ENCODE measurements at places on chromosomes 4 and X.
A peak's percentile ranks its signal among the peaks of the same experiment; 100 is the strongest.

DNA sequence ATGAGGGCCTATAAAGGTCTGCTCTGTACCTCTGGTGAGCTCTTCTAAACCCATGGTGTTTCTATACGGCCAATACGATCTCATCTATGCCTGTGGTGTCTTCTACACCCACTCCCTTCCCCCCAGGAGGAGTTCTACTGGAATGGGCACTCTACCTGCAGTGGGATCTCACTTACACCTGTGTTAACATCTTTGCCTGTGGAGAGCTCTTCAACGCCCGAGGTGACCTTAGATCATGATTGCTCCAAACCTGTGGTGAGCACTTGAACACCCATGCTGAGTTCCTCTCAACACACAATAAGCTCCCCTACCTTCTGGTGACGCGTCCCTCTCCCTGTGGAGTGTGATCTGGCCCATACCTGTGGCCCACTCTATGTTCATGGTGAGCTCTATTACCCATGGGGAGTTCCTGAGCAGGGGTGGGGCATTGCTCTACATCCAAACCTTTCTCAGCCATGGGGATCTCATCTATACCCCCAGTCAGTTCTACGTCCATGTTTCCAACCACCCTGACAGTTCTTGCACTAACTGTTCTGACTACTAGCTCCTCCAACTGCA lies 48.6 kb downstream of the BCOR start:
- no peak for DNase-seq

- no peak for DNase-seq
Measured at GRCh38 chr4:25368315-25368714, 8.7 kb upstream of the ANAPC4 start.

DNA sequence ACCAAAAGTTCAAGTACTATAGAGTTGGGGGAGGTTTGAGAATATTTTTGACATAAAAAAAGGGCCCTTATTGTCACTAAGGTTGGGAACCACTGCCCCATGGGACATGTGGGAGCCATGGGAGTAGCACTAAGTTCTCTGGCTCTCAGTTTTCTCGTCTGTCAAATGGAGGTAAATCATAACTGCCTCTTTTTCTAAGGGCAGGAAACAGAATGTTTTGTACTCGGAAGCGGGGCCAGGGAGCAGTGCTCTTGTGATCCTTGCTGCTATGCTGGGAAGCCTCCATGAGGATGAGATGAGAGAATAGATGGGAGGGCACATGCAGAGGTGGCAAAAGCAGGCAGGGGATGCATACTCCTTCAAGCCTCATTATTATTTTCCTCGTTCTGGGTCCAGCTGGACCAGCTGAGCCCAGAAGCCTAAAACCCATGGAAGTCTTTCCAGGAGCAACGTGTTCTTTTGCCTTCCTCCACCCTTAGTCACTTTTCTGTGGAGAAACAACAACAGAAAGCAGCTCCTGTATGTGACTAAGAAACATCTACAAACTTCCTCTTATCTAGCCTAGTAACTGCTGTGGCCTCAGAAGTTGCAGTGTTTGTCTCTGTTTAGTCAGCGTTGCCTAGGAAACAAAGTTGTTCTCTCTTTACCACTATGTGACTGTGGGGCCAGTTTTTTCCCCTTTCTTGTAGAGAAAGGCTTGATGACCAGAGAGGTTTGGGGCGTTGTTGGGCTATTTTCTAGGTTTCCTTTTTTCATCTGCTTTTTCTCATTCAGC lies 64.8 kb downstream of the TSC22D3 start:
- DNase-seq, result peak; percentile 89

DNA sequence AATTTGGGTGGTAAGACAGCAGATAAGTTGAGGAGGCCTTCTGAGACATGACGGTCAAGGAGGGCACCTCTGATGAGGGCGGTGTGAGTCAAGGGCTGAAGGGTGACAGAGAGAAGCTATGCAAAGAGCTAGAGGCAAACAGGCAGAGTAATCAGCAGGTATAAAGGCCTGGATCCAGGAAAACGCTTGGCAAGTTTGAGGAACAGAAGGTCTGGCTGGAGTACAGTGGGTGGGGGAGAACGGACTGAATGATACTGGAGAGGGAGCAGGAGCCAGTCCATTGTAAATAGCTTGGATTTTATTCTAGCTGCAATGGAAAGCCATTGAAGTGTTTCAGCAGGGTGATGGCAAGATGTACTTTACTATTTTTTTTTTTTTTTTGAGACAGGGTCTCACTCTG lies 39.3 kb downstream of the RAB33B start:
- no peak for DNase-seq

- DNase-seq, result no peak
Measured at GRCh38 chrX:119399772-119400101, 601 bp downstream of the SLC25A43 start.

DNA sequence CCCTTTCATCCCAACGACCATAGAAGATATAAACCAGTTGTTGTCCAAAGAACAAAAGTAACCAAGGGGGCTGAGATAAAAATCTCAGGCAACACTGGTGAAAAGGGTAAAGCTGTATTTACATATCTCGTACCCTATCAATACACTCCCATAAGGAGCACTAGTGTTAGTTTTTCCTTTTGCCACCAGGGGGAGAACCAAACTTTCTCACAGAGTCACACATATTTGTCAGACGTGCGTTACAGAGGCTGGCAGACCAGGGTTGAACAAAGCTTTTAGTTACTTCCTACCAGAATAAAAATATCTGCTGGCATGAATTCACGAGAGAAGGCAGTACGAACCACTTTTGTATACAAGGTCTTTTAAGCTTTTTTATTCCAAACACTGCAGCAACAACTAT lies 88.3 kb downstream of the AMELX start:
- no peak for DNase-seq

GRCh38 chr4:122548886-122549630 lies 71.8 kb downstream of the IL21 start:
- no peak for DNase-seq

- DNase-seq, result no peak
Measured at GRCh38 chr4:13413729-13414437, 70.3 kb downstream of the RAB28 start.

- peak; percentile 82 for DNase-seq
Measured at GRCh38 chr4:147596981-147597380, 20.2 kb upstream of the TMEM184C start.

DNA sequence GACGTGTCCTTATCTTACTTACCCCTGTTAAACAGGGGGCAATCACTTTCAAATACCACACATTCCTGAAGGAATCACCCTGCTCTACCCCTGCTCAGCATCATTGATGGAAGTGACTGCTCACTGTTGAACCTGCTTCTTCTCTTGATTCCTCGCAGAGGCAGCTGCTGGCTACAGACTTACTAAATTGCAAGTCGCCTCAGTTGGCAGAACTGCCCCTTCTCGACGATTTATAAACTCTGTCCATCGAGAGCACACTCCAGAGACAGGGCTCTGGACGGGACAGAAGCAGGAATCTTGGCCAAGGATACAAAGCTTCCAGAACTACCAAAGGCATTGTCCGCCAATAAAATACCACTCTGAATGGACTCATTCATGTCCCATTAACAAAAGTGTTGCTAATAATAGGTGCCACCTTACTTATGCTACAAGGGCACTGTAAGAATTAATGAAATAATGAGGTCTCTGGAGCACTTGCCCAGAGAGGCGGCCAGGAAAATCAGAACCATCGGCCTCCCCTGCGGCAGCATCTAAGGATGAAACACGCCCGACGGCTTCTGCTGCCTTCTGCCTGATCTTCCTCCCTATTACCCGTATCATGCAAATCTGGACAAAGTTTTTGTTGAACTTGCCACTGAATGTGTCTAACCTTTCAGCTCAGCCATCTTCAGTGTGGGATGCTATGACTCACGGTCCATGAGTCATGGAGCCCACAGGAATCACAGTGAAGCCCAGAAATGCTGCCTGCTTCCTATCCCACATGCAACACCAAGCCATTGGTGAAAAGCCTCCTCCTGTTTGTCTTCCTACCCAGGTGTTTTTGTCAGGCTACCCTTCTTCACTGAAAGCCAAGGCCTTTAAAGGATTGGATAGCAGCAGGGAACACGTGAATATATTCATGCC lies 164.9 kb downstream of the MAML3 start:
- DNase-seq, result peak; percentile 93

GRCh38 chrX:7318661-7319060 lies 170.7 kb upstream of the PUDP start:
- DNase-seq, result no peak

DNA sequence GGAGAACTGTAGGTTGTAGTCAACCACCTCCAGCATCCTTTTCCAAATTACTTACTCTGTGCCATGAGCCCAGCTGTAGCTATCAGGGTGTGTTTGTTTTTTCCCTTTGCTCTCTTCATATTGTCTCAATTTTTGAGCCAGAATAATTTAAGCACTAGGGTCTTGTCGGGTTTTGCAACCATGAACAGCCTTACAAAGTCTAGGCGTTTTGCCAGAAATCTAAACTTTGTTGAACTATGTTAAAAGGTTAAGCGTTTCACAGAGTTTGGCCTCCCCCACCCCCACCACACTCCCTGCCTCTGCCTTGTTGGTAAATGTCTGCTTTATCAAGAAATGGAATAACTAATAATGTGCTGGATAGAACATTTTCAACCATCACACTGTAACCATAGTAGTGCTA lies 190.6 kb upstream of the TTC29 start:
- DNase-seq, result no peak

DNA sequence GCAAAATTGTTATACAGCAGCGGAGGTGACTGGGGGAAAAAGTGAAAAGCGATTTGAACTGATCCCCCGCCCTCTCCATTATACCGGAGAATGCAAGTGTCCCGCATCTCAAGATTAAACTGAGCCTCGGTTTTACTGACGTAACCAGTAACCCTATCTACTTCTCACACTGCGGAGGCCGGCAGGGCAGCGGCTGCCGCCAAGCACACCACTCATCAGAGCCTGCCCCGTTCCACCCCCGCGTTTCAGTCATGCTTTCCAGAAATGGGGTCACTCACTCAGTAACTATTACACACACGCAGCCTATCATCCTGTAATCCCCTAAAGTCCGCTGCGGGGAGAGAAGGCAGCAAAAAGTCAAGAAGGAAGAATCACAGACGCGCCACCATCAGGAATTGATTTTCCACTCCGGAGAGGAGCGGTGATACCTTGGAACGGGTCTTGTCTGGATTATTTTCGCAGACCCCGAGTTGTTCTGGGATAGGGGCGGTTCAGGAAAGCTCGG lies 1.4 kb downstream of the RPS6KA3 start:
- DNase-seq, result peak; percentile 14

- no peak for DNase-seq
Measured at GRCh38 chr4:19534159-19534558, 717.5 kb upstream of the SLIT2 start.

DNA sequence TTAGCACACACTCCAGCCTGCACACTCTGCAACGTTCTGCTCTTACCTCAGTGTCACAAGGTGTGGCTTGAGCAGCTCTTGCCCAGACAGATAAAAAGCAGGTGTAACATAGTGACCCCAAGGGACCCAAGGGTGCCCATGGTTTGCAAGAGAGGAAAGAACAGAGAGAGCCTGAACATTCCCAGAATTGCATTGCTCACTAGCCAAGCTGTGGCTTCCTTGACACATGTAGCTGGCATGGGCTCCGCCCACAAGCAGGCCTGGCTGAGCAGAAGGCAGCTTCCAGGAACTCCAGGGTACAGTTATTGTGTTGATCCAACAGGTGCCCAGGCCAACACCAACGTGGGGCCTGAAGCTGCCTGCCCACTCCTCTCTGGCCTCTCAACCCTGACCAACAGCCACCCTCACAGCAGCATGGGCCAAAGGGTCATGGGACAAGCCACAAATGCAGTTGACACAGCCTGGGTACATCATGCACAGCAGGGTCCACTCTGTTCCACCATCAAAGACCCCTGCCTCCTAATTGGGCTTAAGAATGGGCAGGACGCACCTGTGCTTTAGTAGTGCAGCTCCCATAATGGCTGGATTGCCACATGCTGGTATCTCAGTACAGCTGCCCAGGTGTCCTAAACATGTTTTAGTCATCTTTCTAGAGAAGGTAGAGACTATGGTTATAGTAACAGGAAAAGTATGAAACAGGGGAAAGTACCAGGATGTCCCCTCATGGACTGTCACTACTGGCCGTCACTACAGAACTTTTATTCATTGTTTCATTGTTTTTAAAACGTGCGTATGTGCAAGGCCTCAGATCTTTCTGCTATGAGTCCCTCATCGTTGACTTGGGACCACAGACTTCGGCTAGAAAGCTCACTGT lies 73.7 kb upstream of the ACSL1 start:
- peak; percentile 63 for DNase-seq

DNA sequence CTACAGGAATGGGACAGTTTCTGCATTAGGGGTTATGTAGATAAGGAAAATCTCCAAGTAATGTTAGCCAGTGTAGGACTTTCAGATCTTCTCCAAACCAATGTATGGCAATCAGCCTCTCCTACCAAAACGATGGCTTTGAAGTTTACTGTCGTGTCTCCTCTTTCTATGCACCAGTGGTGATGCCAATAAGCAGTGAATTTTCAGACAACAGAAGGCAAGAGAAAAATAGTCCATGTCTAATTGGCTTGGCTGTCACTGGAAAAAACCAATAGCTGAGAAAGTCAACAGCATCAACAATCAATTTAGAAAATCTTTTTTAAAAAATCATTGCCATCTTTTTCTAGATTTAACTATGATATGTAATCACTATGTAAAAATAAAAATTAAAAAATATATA lies 35.0 kb downstream of the LIMCH1 start:
- no peak for DNase-seq

- peak; percentile 76 for DNase-seq
Measured at GRCh38 chrX:106707771-106708454, 18.6 kb upstream of the RNF128 start.

GRCh38 chr4:188082796-188083195 lies 26.6 kb downstream of the TRIML2 start:
- no peak for DNase-seq

- no peak for DNase-seq
Measured at GRCh38 chr4:7845493-7846128, 94.0 kb downstream of the AFAP1 start.

DNA sequence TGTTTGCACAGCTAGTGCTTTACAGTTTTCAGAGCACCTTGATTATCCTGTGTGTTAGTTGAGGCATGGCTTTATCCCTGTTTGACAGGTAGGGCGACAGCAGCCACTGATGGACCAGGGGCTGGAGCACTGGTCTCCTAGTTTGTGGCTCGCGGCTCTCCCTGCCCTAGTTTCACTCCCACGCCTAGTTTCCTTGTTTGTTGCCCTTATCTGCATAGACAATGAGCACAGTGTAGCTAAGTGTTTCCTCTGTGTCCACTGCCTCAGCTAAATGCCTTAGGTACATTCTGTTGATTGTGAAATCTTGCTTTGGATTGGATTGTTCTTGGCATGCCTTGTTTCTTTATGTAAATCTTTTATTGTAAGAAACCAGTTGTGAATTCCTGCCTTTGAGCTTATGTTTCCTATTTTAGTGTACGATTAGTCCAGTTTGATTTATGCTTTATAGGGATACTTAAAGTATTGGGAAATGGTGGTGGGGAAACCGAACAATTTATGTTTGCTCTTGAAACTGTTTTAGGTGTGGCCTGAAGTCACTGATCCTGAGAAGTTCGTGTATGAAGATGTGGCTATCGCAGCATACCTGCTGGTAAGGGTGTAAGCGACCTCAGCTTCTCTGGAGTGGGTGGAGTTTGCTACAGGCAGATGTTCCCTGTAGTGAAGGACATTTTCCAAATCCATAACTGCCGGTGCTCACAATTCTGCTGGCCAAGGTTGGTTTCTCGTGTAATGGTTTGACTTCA lies 11.0 kb downstream of the TRMT44 start:
- DNase-seq, result no peak

- no peak for DNase-seq
Measured at GRCh38 chrX:16033331-16033730, 90.0 kb upstream of the GRPR start.

GRCh38 chrX:11409957-11410356 lies 116.7 kb downstream of the AMELX start:
- no peak for DNase-seq

GRCh38 chrX:150887906-150888465 lies 10.5 kb downstream of the CD99L2 start:
- DNase-seq, result no peak

GRCh38 chr4:78567500-78568060 lies 16.0 kb downstream of the ANXA3 start:
- no peak for DNase-seq

All from kidney epithelial cell (primary cell).